ENCODE measurements at places on chromosomes 5 and 9.

GRCh38 chr9:4690144-4690543, 10.8 kb downstream of the CDC37L1 start:
- DNase-seq = no peak

DNA sequence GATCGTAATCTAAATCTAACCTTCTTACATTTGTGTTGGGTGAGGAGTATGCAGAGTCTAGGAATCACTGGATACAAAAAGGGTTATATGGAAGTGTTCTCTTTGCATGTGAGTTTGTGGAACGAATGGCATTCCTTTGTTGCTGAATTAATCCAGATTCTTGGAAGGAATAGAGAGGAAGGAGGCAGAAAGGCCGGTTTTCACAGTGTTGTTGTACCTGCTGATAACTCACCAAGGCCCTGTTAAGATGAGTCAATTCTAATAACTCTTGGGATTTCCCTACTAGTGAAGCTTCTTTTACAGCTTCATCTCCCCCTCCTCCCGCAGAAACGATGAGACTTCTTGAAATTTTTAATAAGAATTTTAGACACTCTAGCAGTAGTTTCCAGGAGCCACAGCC, 84.0 kb downstream of the ZSWIM6 start:
- no peak for DNase-seq

DNA sequence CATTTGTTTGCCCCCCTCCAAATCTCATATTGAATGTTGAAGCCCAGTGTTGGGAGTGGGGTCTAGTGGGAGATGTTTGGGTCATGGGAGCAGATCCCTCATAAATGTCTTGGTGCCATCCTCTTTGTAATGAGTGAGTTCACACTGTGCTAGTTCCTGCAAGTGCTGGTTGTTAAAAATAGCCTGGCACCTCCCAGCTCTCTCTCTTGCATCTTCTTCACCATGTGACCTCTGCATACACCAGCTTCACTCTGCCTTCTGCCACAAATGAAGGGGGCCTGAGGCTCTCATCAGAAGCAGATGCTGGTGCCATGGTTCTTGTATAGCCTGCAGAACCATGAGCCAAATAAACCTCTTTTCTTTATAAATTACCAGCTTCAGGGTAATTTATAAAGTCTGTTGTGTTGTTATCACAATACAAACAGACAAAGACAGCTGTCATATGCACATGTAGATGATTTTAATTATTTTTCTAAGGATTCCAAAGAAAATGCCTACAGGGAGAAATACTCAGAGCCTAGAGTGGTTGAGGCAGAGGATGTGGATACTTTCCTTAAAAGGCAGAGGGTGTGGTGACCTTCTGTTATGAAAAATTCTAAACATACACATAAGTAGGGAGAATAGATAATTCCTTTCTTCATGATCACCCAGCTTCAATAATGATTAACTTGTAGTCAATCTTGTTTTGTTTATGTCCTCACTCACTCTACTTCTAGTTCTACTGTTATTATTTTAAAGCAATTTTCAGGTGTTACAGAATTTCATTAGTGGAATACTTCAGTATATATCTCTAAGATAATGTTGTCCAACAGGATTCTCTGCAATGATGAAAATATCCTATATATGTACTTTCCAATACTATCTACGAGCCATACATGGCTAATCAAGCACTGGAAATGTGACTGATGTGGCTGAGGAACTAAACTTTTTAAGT, 75.1 kb upstream of the RANBP6 start:
- no peak for DNase-seq

DNA sequence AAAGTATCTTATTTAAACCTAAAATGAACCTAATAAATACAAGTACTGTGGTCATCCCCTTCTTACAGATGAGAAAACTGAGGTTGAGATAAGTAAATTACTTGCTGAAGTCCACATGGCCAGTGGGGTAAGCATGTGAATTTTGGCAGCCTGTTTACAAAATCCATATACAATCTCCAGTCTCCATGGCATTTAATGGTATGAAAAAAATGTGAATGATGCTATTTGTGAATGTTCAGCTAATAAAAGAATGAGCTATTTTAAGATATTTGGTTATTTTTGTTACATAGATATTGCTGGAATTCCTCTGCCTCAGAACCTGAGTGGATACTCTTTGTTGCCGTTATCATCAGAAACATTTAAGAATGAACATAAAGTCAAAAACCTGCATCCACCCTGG, 19.3 kb upstream of the GPR150 start:
- no peak for DNase-seq

DNA sequence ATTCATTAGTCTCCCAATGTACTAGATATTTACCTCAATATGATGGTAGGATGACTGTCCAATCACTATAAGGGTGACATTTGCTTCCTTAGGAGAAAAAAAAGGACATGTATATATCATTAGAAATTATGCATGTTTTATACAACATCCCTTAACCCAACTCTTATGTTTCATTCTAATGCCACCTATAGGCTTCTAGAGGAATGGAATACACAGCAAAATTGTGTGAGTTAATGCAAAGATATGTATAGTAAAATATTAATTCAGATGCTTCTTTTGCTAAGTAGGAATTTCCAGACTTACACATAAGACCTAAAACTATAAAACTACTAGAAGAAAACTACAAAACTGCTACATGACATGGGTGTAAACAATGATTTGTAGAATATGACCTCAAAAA, 3.5 kb downstream of the PRXL2C start:
- no peak for DNase-seq

- DNase-seq = no peak
Observed at GRCh38 chr5:156815988-156816599, 34.0 kb upstream of the PPP1R2B start.

DNA sequence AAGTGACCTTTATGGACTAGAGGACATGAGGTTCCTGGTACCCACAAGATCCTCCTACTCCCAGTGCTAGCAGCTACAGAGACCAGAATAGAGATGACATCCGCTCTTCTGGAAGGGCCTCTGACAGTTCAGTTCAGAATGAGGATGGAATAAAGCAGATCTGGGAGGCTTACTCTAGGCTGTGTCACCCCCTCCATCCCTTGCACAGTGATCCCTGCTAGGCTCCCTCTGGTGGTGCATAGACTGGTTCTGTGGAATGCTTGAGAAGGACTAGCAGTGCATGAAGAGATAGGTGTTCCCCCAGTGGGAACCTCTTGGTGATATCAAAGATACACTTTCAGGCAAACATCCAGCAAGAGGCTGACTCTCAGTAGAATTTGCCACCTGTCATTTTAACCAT, 83.0 kb downstream of the NPR3 start:
- no peak for DNase-seq

- no peak for DNase-seq
Observed at GRCh38 chr9:21527579-21527978, 45.5 kb upstream of the IFNE start.

DNA sequence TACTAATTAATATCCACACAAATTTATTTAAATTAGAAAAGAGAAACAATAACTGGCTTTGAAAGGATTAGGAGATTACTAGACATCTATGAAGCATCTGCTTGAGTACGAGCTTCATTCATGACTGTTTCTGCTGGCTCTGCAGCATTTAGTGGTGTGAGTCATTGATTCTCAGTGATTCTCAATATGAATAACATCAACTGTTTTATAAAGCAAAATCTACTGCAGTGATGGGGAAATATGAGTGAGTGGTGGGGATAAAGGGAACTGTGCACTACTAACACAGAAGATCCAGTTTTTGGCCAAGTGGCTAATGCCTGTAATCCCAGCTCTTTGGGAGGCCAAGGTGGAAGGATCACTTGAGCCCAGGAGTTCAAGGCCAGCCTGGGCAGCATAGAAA, 8.4 kb downstream of the FNBP1 start:
- DNase-seq = no peak

DNA sequence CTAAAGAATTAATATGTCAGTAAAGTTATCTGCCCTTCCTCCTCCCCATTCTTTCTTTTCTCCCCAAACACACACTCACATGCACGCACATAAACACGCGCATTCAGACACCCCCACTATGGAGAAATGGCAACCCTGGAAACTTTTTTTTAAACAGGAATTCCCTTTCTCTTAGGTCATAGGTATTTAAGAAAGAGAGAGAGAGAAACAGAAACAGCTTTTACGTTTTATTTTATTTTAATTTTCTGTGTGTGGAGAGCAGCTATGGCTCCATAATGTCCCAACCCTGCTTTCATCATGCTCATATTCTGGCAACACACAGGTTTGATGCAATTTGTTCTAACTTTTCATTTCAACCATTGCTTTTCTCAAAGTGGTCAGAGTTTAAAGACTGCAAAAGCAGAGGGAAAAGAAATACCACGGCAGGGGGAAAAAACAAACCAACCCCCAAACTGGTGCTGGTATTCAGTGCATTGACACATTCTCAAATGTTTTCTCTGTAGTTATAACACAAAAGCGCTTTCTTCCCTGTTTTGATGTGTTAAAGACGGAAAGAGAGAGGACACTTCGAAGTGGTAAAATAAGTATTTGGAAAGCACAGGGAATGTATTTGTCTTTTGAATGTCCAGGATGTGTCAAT, 126.0 kb upstream of the TMEM161B start:
- DNase-seq = no peak

- DNase-seq = no peak
Observed at GRCh38 chr5:112436144-112436543, 17.1 kb upstream of the EPB41L4A start.

- DNase-seq = no peak
Observed at GRCh38 chr9:113509463-113509862, 45.9 kb downstream of the RGS3 start.

DNA sequence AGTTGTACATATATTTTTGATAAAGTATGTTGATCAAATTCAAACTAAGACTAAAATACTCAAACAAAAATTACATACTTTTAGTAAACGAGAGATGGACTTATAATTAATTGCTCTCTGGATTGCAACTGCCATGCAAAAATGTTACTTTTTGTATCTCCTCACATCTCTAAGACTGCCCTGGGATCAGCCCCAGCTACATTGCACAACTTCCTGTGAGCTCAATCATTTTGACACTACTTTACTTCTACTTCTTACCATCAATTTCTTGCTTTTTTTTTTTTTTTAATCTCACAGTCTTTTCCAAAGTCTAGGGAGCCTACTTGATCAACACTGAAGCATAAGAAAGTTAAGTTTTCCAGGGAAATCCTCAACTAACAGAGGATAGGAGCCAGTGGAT, 506.0 kb upstream of the CDH10 start:
- no peak for DNase-seq

GRCh38 chr9:110785166-110785565, 116.6 kb downstream of the MUSK start:
- no peak for DNase-seq

GRCh38 chr9:137113385-137114159, 961 bp downstream of the DPP7 start:
- DNase-seq = no peak

GRCh38 chr5:172716796-172717313, 54.1 kb downstream of the DUSP1 start:
- DNase-seq = peak; percentile 89

GRCh38 chr5:69497006-69497520, 4.5 kb downstream of the OCLN start:
- no peak for DNase-seq
